ENCODE measurements at places on chromosomes 3 and 15.

DNA sequence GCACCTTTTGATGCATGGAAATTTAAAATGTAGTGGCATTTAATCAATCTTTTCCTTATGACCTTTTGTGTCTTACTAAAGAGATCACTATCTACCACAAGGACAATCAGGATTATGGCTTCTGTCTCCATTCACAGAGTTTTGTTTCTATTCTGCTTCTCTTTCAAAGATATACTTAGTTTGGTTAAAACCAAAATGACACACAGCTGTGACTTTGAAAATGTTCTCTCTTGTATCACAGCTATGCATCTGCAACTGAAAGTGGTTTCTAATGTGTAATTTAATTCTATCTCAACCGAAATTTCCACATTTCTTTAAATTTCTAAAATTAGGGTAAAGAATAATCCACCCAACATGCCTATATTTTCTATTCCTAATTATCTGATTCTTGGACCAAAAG lies 27.7 kb downstream of the HLTF start:
- no peak for DNase-seq

GRCh38 chr15:58889363-58889762 lies 44.1 kb downstream of the SLTM start:
- no peak for DNase-seq

DNA sequence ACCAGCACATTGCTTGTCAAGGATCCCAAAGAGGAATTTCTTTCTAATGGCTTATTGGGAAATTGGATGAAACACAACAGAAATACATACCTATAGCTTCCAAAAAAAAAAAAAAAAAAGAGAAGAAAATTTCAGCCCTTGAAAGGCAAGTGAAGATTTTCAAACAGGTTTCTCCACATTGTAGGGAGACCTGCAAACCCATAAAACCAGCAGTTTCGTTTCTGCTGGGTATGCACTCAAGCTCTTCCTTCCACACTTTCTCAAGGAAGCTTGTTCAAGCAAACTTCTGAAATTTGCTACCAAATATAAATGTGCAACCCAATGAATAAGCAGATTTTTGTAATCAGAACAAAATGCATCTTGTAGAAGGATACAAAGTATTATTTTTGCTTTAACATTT lies 15.9 kb upstream of the SH3BP5 start:
- no peak for DNase-seq

GRCh38 chr3:12073106-12073505 lies 68.9 kb downstream of the SYN2 start:
- DNase-seq: no peak

DNA sequence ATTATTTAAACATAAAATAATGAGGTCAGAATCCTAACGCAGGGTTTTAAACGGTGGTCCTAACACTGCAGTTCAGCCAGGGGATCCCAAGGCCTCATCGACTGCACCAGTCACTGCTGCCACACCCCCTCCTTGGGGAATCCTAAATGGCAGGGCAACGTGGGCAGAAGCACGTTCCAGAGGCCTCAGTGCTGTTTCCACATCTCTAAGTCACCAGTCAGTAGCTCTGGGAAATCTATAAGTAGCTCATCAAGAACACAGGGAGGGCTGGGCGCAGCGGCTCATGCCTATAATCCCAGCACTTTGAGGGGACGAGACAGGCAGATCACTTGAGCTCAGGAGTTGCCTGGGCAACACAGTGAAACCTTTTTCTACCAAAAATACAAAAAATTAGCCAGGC lies 47.5 kb downstream of the PRTG start:
- DNase-seq: no peak

- no peak for DNase-seq
Measured at GRCh38 chr15:60612400-60613048, 133.6 kb upstream of the ICE2 start.

DNA sequence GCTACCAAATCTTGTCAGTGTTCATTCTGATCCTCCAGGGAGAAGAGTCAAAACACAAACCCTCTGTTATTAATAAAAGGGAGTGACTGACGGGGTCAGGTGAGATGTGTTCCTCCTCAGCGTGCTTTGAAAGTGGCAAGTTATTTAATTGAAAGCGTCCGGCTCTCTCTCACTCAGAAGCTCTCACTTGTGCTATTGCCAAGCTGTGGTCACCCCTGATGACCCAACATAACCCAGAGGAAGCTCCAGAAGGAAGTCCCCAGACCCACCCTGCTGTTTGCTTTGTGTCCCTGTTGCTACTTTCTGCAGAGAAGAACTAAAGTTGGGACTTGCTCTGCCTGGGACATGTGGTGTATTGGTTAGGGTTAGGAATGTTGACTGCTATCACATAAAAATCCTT lies 235.6 kb downstream of the EDEM1 start:
- no peak for DNase-seq

DNA sequence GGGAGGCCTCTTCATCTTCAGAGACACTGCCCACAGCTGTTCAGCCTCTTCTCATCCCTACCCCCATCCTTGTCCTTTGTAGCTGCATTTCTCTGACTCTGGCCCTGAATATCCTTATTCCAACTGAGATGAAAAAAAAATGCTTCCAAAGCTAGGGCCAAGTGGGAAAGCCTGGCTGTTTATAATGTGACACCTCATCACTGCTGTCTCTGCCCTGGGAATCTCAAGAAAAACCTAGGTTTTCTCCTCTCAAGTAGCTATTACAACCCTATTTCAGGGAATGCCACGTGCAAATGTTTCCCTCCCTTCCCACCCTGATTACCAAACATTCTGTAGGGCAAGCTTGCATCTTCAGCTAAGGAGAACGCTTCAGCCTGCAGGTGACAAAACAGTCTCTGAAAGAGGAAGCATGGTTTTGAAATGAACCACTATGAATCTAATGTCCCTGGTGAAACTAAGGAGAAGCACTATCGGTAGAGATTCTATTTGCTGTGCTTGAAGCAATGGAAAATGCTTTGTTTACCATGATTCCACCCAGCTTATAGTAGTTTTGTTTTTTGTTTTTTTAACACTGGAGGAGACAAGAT lies 65.4 kb downstream of the USF3 start:
- no peak for DNase-seq

GRCh38 chr3:114794894-114795630 lies 352.0 kb downstream of the ZBTB20 start:
- DNase-seq: no peak

DNA sequence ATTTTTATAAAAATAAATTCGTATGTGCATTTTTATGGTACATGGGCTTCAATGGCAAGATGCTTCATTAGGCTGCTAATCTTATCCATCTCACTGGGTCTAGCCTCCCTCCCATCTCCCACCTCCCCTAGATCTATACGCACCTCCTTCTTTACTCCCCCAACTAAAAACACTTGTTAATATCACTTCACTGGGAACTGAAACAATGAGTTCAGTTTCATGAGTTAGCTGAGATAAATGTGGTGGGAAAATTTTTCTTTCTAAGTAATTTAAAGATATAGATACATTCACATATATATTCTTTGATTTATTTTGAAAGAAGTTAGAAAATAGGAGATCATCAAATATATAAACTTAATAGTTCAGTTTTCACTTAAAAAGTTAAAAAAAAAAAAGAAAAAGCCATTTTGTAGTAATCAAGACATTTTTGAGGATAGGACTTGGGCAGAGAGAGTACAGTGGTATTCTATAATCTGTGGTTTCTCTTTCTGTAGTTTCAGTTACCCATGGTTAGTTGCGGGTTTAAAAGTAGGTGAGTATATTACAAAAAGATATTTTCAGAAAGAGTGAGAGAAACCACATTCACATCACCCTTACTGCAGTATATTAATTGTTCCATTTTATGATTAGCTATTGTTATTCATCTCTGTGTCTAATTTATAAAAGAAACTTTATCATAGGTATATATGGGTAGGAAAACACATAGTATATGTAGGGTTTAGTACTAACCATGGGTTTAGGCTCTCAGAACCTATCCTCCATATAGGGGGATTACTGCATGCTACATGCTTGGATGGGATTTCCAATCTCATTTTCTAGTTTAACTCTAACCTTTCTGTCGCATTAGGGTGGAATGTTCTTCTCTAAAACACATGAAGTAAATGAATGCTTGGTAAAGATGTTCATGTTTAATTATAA lies 316.0 kb upstream of the CBLB start:
- DNase-seq: no peak

GRCh38 chr3:37594873-37595783 lies 266.6 kb upstream of the CTDSPL start:
- DNase-seq: no peak

GRCh38 chr3:52494886-52495495 lies at the start of gene STAB1:
Gene STAB1, plus strand, starts transcription at chr3:52495338. Its CDS starts 76 bp downstream, at chr3:52495414.
- DNase-seq: no peak

DNA sequence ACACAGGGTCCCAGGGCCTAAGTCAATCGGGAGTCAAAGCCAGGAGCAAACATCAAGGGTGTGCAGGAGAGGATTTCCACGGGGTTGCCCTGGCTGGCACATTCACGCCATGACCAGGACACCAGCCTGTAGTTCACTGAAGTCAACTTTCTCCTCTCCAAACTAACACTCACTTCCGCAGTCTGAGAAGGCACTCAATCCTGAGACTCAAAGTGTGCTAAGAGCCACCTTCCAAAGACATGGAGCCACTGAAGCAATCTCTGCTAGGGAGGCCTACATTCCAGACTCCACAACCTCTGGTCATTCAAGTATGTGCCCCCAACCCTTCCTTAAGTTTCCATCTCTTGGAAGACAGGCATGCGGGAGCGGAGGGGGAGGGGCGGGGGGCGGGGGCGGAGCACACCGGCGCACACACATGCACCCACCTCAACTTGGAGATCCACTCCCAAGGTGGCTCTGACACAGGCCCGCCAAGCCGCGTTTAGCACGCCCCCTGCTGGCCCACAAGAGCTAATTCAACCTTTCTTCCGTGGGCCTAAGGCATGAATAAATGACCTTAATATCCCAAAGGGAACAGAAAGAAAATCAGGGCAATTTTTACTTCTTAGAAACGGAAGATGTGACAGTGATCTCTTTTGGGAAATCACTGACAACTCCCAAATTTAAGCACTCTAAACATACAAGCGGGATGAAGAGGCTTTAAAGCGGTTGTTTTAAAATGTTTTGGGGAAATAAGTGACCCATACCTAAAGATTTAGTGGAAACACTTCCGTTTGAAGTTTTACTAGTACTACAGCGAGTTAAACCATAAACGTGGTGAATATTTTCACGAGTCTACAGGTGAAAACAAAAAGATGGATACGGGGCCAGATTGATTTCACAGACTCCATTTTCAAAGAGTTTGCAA lies 162.5 kb upstream of the CHRNA7 start:
- DNase-seq: peak; percentile 4

- no peak for DNase-seq
Measured at GRCh38 chr3:135792174-135792573, 173.4 kb upstream of the PPP2R3A start.

DNA sequence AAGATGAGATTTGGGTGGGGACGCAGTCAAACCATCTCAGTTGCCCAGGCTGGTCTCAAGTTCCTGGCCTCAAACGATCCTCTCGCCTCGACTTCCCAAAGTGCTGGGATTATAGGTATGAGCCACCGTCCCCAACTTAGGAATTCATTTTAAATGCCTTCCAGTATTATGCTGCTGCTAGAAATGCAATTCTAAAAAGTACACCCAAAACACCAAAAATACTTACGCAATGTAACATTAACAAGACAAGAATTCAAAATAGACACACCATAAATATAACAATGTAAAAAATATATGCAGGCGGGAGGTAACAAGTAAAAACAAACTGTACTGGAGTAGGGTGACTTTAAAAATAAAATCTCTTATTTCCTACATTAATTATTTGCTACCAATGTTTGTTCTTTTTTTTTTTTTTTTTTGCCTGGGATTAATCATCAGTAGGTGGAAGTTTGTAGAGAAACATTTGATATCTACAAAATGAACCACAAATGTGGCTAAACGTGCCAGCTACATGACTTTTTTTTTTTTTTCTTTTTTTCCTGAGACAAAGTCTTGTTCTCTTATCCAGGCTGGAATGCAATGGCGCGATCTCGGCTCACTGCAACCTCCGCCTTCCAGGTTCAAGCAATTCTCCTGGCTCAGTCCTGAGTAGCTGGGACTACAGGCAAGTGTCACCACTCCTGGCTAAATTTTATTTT lies 56.8 kb downstream of the SETMAR start:
- no peak for DNase-seq

DNA sequence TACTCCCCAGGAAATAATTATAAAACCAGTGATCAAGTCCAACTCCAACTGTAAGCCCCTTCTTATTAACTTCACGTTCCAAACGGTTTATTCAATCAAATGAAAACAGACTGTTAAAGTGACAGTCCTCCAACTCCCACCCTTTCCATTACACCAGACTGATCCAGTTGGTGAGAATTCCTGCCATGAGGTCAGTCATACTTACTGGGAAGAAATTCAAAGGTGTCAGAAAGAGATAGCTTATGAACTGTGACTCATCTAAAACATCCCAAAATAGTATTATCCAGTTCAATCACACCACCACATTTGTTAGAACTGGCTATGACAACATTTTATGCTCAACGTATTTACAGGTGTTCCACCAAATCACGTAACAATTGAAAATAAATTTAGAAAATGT lies 19.5 kb downstream of the SMARCC1 start:
- no peak for DNase-seq

DNA sequence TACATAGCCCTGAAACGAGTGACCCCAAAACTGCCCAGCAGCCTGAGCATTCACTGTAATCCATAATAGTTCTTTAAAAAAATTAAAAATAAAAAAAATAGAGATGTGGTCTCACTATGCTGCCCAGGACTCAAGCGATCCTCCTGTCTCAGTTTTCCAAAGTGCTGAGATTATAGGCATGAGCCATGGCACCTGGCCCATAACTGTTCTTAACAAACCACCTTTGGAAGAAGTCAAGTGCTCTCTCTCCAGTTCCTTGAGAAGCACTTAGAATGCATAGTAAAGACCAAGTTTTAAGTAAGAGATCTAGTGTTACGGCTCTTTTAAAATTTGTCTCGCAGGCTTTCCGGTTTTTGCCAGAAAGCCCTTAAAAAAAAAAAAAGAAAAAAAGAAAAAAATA lies 8.2 kb downstream of the CDC25A start:
- no peak for DNase-seq

DNA sequence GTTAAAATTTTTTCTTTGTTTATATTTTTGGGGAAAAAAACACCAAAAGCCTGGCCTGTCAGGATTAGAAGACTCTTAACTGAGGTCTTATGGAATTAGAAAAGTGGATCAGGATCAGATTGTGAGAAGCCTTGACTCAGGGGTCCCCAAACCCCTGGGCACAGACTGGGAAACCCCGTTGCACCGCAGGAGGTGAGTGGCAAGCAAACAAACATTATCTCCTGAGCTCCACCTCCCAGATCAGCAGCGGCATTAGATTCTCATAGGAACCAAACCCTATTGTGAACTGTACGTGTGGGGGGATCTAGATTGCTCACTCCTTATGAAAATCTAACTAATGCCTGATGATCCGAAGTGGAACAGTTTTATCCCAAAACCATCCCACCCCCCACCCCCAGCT lies 117.2 kb downstream of the TCF12 start:
- no peak for DNase-seq

- no peak for DNase-seq
Measured at GRCh38 chr3:23954144-23954543, 9.1 kb downstream of the NR1D2 start.

- no peak for DNase-seq
Measured at GRCh38 chr3:137764001-137764433, at the start of gene SOX14. Gene SOX14, plus strand, starts transcription at chr3:137764315. Its CDS starts 470 bp downstream, at chr3:137764785.
